Skeletal muscle cell (primary cell): ENCODE measurements at places on chromosomes 3 and 15.

- DNase-seq, result no peak
Measured at GRCh38 chr3:66302288-66302687, 81.5 kb downstream of the SLC25A26 start.

DNA sequence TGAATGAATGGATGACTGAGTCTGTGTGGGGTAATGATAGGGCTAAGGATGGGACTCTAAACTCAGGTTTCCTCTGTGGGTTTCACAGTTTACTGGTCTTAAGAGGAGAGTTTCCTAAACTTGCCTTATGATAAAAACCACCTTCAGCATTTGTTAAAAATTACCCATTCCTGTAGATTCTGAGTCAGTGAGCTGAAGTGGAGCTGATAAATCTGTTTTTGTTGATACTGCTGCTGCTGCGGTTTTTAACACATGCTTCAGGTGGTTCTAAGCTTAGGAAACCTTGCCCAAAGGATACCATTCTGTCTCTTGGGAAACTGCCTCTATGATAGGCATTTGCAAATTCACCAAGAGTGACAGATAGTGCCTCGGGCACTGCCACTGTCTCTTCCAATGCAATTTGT, 52.6 kb downstream of the MECOM start:
- DNase-seq, result no peak

- DNase-seq, result no peak
Measured at GRCh38 chr3:176969506-176969905, 227.8 kb downstream of the TBL1XR1 start.

DNA sequence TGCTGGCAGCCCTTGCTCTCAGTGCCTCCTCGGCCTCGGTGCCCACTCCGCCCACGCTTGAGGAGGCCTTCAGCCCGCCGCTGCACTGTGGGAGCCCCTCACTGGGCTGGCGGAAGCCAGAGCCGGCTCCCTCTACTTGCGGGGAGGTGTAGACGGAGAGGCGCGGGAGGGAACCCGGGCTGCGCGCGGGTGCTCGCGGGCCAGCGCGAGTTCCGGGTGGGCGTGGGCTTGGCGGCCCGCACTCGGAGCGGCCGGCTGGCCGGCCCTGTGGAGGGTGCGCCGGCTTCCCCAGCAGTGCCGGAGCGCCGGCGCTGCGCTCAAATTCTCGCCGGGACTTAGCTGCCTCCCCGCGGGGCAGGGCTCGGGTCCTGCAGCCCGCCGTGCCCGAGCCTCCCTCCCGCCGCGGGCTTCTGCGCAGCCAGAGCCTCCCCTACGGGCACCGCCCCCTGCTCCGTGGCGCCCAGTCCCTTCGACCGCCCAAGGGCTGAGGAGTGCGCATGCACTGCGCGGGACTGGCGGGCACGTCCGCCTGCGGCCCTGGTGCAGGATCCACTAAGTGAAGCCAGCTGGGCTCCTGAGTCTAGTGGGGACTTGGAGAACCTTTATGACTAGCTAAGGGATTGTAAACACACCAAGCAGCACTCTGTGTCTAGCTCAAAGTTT, 231.5 kb downstream of the EFHB start:
- DNase-seq, result no peak
